ENCODE measurements at places on chromosomes 6 and 20.

GRCh38 chr6:70310063-70310694 lies 7.3 kb upstream of the COL9A1 start:
- DNase-seq, result peak; percentile 13

DNA sequence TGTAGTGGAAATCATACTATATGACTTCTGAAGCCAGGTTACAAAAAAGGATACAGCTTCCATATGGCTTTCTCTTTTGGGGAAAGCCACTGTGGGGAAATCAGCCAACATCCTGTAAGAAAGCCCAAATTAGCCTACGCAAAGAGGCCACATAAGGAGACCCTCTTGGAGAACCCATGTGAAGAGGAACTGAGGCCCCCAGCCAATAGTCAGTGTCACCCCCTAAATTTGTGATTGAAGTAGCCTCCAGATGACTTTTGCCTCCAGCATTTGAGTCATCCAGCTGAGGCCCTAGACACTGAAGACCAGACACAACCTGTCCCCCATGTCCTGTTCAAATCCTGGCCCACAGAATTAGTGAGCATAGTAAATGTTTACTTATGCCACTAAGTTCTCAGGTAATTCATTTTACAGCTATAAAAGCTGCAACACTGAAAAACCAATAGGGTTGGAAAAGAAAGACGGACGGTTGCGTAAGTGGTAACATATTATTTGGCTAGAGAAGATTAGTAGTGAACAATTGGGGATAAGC lies 60.4 kb downstream of the HMGCLL1 start:
- no peak for DNase-seq

DNA sequence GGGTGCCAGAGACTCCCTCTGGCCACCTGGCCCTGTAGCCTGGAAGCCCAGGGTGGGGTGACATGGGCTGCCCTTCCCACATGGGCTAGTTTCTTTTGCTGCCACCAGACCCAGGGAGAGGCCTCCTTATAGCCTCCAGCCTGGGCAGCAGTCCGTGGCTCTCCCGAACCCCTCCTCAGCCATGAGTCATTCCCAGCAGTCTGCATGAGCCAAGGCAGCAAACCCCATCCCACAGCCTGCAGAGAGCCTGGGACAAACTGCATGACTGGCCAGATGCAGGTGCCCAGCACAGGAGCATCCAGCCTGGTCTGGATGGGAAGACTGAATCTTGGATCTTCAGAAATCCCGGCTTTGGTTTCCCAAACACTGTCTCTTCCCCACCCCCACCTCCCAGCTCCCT lies 75.7 kb downstream of the MRPL14 start:
- DNase-seq, result no peak

DNA sequence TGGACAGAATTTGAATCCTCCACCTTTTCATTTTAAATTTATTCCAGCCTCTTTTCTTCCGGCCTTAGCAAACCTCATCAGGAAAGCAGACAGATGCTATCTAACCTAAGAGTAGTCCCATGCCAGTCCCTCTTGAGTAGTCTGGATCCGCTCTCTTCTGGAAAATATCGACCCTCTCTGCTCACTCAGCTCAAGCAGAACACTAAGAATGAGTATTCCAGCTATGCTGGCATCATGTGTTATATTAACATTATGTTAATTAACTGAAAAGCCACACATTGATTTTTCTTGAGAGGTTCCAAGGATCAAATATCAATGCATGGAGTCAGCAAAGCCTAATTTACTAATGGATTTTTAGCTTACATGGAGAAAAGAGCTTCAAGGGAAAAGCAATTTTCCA lies 161.4 kb downstream of the ID4 start:
- DNase-seq, result no peak

- peak; percentile 97 for DNase-seq
Observed at GRCh38 chr6:149431905-149432775, 32.1 kb downstream of the SUMO4 start.

DNA sequence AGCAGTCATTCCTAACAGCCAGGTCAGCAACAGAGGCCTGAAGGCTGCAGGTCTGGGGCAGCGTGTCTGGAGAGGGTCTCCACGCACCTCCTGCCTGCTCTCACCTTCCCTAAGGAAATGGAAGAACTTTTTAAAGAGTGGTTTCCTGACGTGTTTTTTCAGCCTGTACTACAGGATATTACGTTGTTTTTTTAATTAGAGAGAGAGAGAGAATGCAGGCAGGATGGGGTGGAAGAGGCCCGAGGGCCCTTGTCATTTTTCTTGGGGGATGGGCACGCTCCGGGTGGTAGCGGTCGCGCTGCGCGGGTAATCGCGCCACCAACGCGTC lies 2.1 kb downstream of the DLL1 start:
- no peak for DNase-seq

- DNase-seq, result no peak
Observed at GRCh38 chr6:13184089-13184468, 144.3 kb downstream of the TBC1D7 start.

Measured in endothelial cell (in vitro differentiated cells).